Stimulated activated CD4-positive, alpha-beta T cell treated with anti-CD3 and anti-CD28 coated beads, Interleukin-1b, Interleukin-23, amount 100 ng/mL, for 1 hour (primary cell): ENCODE measurements at places on chromosomes 4 and X.

GRCh38 chr4:41939016-41939626, 3.9 kb downstream of the TMEM33 start:
- no peak for DNase-seq

- no peak for DNase-seq
Measured at GRCh38 chr4:141021397-141022110, 111.7 kb downstream of the RNF150 start.

- DNase-seq, result no peak
Measured at GRCh38 chrX:130772105-130772775, 130.8 kb downstream of the ENOX2 start.

DNA sequence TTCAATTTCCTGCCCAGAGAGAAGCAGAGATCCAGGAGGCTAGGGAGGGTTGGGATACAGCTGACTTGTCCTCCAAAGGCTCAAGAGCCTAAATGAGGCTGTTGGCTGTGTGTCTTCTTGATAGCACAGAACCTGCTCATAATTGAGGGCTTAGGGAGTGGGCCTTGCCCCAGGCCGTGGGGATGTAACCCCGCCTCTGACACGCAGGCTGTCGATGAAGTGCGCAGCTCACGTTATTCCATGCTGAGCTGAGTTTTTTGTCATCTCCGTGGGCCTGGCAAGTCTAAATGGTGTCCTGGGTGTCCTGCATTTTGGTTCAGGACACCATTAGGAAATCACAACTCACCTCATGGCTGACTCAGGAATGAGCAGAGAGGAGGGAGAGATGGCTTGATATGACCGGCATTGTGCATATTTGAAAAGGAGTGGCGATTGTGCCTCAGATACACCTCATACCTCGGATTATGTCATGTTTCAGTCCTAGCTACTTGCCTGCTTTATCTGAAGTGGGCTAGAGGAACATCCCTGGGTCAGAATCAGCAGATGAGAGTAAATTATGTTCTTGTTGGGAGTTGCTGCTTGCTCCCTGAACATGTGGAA, 43.7 kb downstream of the FHDC1 start:
- no peak for DNase-seq

GRCh38 chr4:84235126-84235944, 263.8 kb downstream of the NKX6-1 start:
- no peak for DNase-seq

- no peak for DNase-seq
Measured at GRCh38 chrX:71541210-71542022, 8.5 kb downstream of the OGT start.

DNA sequence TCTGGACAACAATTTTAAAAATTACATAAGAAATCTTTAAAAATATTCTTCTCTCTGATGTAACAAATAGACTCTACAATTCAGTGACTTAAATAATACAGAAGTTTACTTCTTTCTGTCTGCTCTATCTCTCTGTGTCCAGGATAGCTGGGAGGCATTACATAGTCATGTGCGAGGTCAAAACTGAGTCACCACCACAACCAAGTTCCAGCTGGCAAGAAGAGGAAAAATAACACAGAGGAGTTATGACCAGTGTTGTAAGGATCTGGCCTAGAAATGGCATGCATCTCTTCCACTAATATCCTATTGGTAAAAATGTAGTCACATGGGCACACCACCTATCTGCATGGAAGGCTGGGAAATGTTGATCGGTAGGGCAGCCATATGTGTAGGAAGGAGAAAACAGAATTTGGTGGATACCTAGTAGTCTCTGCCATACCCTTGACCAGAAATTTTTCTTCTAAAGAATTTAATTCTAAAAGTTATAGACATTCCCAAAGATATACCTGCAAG, 39.4 kb upstream of the WDFY3 start:
- DNase-seq, result no peak

GRCh38 chr4:1862055-1862911, 6.3 kb upstream of the LETM1 start:
- DNase-seq, result no peak

GRCh38 chr4:118587116-118587831, 97.9 kb upstream of the METTL14 start:
- no peak for DNase-seq

- no peak for DNase-seq
Measured at GRCh38 chr4:138845054-138845453, 170.5 kb upstream of the NOCT start.

- no peak for DNase-seq
Measured at GRCh38 chr4:118953276-118953675, 64.6 kb downstream of the SYNPO2 start.

DNA sequence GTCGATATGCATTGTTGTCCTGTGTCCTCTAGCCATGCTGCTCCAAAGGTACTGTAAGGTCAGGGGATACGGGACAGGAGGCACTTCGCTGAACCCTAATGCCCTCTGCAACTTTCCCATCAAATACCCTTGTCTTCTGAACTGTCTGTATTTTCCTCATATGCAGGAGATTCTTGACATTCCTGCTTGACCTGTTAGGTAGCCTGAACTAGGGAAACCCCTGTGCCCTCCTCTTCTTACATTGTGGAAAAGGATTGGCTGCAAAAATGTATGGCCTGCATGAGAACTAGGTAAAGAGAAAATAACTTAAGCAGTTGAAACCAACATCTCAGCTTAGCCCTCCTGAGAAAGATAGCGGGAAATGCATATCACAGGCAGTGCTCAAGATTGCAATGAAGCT, 11.4 kb downstream of the RTL8B start:
- no peak for DNase-seq

DNA sequence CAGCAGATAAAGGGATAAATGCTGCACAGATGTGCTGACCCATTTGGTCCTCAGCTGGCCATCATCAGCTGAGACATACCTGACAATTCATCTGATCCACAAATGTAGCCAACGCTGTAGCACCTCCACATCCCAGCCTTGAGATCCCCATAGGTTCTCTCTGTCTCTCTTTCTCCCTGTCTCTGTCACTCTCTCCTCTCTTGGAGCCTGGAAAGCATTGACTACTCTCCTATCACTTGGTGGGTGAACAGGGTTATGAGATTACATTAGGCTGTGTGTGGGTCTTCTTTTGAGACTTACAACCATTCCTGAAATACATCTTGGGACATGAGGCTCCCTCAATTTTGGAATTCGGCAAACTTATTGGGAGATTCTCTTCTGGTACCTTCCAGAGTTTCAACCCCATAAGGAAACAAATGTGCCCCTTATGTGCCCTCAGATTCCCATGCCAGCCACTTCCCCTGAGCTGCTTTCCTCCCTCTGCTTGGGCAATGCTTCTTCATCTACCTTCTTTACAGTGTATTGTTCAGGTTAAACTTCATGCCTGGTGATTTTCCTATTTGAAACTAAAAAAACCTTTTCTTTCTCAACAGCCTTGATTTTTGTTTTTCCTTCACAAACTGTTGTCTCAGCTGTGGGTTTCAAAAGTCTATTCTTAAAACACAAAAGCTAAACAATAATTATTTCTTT, 29.1 kb upstream of the FGF2 start:
- DNase-seq, result no peak

- no peak for DNase-seq
Measured at GRCh38 chr4:124839786-124840390, 127.4 kb upstream of the ANKRD50 start.

GRCh38 chrX:36978886-36979285, 29.3 kb upstream of the FAM47C start:
- DNase-seq, result no peak

DNA sequence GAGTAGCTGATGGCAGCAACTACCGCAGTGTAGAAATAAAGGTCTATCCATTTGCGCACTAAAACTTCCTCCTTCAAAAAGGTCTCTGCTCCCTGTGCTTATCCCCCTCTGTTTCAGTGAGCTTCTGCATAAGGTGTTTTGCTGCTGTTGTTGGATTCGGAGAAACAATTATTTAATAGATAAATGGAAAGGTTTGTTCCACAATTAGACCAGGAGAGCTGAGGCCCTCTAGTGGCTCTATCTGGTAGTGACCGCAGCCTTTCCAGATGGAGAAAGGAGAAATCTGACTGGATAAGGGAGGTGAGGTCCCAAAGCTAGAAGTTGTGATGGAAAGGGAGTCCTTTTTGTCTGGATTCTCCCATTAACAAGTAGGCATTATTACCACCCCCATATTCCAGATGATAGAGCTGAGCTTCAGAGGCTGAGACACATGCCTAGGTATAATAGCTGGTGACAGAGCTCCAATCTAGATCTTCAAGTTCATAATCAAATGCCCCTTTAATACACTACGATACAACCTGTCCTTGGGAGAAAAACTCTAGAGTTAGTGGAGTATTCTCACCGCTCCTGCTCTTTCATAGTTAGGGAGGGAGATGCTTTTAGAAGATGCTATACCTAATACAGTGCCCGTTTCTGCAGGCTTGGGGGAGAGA, 5.1 kb upstream of the GABRQ start:
- DNase-seq, result no peak

GRCh38 chr4:112410364-112410763, 105.6 kb downstream of the NEUROG2 start:
- no peak for DNase-seq

DNA sequence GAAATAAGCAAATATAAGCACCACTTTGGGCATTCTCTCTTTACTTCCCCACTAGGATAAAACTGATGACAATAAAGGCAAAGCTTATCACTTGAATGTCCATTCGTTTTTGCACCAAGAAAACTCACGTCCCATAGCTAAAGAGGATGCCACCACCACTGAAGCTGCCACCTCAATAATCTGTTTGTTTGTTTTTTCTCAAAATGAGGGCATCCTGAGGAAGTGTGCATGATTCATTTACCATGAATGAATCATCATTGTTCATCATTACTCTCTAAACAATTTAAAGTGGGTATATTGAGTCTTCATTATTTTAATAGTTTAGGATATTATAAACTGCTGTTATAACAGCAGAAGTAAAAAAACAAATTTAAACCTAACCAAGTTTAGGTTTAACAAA, 168.2 kb downstream of the DCTD start:
- DNase-seq, result no peak

DNA sequence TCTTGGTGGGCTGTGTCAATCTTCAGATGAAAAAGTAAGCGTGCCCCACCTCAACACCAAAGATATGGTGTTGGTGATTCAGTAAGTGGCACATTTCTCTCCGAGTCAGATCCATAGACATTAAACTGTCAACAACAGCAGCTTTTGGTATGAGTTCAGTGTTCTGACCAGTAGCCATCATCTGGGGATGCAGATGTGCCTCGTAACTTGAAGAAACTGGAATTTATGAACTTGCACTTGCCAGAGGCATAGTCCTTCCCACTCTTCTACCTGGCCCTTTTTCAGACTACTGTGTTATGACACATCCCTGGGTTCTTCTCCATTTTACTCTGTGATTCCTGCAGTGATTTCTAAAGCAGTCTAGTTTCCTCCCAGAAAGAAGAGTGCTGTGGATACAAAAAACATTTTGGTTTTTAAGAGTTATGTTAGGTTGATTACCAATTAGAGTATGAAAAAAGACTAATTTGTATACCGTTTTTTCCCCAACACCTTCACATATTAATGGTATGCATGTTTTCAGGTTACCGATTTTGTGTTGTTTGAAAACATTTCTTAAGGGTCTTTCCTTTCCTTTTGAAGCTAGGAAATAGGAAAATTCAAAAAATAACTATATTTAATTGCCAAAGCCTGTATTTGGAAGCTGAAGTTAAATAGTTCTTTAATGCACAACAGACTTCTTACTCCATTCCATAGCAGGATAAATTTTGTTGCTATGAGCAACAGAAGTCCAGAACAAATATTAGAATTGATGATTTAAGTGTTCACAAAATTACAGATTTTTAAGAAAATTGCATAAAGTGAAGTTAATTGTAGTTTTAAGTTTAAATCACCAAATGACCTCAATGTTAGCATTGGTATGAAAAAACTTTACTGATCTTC, 39.3 kb downstream of the NUDT6 start:
- DNase-seq, result no peak

- DNase-seq, result no peak
Measured at GRCh38 chr4:89140168-89140759, 28.9 kb downstream of the TIGD2 start.

- DNase-seq, result no peak
Measured at GRCh38 chr4:53924333-53925049, 139.9 kb downstream of the CHIC2 start.

- DNase-seq, result no peak
Measured at GRCh38 chr4:103012551-103012950, 7.0 kb downstream of the SLC9B1 start.

- no peak for DNase-seq
Measured at GRCh38 chr4:111542056-111542455, 603.2 kb upstream of the FAM241A start.

- DNase-seq, result no peak
Measured at GRCh38 chrX:34557733-34558132, 99.4 kb downstream of the TMEM47 start.

GRCh38 chr4:42871671-42872290, 20.7 kb upstream of the GRXCR1 start:
- no peak for DNase-seq

- DNase-seq, result no peak
Measured at GRCh38 chrX:153865685-153866084, 20.3 kb downstream of the L1CAM start.

GRCh38 chrX:112043997-112044396, 38.6 kb downstream of the TRPC5 start:
- DNase-seq, result no peak

DNA sequence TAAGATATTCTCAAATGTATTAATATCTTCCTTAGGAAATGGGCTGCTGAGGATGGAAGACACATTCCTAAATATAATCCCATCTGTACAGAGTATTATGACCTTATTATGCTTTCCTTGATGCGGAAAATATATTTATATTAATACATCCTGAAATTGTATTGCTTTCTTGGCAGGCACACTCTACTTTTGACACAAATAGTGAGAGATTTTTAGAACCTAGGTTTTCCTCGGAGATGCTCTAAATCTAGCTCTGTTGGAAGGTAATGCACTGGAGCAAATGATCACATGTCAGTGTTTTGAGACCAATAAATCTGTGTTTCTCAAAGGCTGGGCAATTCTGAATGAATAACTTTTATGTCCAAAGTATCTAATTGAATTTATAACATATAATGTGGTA, 94.3 kb upstream of the MAGEC2 start:
- no peak for DNase-seq

GRCh38 chr4:183601381-183601780, 57.6 kb downstream of the RWDD4 start:
- DNase-seq, result no peak

DNA sequence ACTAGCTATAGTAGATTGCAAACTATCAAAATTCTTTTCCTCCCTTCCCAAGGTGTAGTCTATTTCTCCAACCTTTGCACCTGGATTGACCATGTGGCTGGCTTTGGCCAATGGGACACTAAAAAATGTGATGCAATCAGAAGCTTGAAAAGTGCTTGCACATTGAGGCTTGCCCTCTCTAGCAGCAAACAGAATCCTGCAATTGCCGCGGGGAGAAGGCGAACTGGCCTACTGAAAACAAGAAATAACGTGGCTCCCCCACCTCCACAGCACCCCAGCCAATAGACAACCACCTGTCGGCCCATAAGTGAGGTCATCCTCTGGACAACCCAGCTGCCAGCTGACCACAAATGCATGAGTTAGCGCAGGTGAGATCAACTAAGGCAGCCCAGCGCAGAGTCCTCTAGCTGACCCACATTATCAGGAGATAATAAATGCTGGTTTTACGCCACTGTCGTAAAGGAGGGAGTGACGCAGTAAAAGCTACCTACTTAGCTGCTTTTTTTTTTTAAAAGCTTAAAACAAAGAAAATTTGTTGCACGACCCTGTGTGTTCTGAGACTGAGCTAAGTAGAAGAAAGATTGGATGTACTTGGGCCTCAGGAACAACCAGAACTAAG, 95.2 kb downstream of the GK start:
- DNase-seq, result no peak

GRCh38 chr4:87458913-87459312, 36.5 kb downstream of the NUDT9 start:
- DNase-seq, result no peak
